Esophagus squamous epithelium (tissue), 5 donors: ENCODE measurements at places on chromosomes 3 and 15.

- peak overlapping the region; percentile 53 for H3K27ac ChIP-seq
- H3K27me3 ChIP-seq, result no peaks in the 10 kb centered on the region
Observed at GRCh38 chr3:193585530-193585929, 7.5 kb upstream of the OPA1 start.

DNA sequence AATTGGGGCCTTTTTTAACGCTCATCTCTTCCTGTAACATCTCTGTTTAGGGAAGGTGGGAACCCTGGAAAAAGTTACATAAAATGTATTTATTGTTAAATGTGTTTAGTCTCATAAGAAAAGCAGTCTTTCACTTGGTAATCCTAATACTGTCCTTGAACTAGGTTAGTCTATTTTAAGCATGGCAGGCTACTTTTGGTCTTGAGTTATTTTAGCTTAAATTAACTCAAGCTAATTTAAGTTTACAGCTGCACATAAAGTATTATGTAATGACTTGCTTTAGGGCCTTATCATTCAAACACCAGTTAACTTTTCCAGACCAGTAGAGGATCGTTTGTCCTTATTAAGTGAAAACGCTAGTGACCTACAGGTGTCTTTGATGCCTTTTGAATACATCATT, 63.2 kb downstream of the DCUN1D1 start:
- no peak overlapping the region for H3K4me3 ChIP-seq
- H3K27ac ChIP-seq, result no peak overlapping the region
- peaks cover 8% of the 10 kb centered on the region for H3K4me1 ChIP-seq
- no peak for DNase-seq

DNA sequence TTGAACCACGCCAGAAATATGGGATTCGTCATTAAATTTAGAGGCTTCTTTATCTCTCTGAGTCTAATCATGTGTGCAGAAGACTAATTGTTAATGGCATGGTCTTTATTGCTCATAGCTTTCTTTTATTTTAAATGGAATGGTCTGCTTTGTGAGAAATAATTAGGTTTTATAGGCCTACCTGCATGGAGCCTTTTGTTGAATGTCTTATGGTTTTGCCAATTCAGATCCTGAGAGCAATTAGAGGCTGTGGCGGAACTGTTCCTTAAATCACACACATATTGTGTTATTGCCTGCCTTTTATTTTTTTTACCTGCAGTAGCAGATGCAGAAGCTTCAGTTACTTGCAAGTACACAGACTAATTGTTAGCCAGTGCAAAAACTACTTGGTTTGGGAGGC, 306.2 kb downstream of the NLGN1 start:
- no peak overlapping the region for H3K4me3 ChIP-seq
- no peaks in the 10 kb centered on the region for H3K27me3 ChIP-seq
- H3K27ac ChIP-seq, result no peak overlapping the region
- no peaks in the 10 kb centered on the region for H3K36me3 ChIP-seq
- H3K4me1 ChIP-seq, result no peaks in the 10 kb centered on the region
- no peak for DNase-seq

DNA sequence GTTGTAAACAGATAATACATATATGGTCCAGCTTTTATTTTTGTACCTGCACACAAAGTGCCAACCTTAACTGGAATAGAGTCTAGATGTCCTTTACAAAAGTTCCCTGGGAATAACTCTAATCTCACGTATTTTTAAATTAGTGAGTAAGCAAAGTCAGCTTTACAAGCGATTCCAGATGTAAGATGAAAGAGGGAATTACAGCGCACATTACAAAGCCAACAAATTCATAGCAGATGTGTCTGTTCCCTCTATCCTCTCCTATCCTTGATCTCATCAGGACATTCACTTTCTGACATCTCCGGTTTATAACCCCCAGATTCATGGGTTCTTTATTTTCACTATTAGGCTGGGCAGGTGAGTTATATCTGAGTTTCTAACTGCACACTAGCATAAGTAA, 406.8 kb upstream of the ZNF385D start:
- H3K36me3 ChIP-seq, result no peaks in the 10 kb centered on the region
- DNase-seq, result no peak
- H3K4me1 ChIP-seq, result no peaks in the 10 kb centered on the region
- no peak overlapping the region for H3K4me3 ChIP-seq
- H3K27me3 ChIP-seq, result no peaks in the 10 kb centered on the region

- no peak for DNase-seq
- no peaks in the 10 kb centered on the region for H3K36me3 ChIP-seq
- H3K27ac ChIP-seq, result no peak overlapping the region
- no peaks in the 10 kb centered on the region for H3K27me3 ChIP-seq
- H3K4me1 ChIP-seq, result no peaks in the 10 kb centered on the region
Observed at GRCh38 chr3:513301-513700, 316.7 kb downstream of the CHL1 start.
